ENCODE measurements at places on chromosomes 2 and 18.

DNA sequence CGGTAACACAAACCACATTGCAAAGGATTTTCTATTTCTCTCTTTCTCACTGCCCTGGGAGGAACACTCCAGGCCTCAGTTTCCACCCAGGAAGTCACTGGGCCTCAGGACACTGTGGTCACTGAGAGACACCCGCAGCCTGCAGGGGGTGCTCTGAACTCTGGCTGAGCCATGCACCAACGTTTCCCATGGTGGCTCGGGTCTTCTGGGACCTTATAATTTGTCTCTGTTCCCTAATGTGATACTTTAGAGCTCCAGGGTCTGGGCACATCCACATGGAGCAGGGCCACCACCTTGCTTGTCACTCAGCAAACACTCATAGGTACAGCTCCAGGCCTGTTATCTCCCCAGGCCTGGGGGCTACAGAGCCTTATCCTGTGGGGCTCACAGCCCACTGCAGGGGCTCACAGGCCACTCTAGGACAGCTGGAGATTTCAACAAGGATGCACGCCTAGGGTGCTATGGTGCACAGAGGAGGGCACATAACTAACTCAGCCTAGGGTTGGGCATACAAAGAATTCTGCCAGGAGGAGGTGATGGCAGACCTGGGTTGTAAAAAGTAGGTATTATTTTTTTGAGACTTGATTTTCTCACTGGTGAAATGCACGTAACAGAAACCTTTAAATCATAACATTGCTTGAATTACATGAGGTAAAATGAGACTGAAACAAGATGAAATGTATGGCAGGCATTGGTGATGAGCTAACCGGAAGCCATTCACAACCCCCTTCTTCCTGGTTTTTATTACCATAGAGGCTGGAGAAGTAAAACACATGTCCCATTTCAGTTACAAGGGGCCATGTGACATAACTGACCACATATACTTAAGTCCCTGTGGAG lies 3.0 kb upstream of the HS1BP3 start:
- no peak for DNase-seq

GRCh38 chr2:232417489-232417888 lies 10.8 kb downstream of the ALPG start:
- no peak for DNase-seq

DNA sequence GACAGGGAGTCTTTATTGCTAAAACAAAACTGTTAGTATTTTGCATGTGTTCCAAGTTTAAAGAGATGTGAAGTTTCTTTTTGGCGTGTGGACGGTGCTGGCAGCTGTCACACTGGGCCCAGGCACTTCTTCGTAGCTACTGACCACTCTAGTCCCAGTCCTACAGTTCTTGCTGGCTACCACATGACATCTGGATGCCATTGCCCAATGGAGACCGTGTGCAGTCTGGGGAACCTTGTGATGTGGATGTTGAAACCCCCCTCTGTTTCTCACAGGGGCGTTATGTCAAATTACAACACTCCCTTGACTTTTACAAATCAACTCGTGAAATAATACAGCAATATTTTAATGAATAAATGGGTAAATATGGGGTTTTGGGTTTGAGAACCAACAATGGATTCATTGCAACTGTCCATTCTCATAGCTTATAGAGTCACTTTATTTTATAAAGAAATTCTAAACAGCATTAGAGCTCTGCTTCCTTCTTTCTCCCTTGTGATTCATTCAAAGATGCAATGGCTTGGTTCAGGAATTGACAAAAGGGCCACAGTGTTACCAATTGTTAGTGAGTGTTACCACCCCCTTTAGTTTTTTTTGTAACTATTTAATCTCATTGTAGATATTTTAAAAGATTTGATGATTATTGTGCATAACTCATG lies 1.2 kb downstream of the GPD2 start:
- DNase-seq, result no peak

DNA sequence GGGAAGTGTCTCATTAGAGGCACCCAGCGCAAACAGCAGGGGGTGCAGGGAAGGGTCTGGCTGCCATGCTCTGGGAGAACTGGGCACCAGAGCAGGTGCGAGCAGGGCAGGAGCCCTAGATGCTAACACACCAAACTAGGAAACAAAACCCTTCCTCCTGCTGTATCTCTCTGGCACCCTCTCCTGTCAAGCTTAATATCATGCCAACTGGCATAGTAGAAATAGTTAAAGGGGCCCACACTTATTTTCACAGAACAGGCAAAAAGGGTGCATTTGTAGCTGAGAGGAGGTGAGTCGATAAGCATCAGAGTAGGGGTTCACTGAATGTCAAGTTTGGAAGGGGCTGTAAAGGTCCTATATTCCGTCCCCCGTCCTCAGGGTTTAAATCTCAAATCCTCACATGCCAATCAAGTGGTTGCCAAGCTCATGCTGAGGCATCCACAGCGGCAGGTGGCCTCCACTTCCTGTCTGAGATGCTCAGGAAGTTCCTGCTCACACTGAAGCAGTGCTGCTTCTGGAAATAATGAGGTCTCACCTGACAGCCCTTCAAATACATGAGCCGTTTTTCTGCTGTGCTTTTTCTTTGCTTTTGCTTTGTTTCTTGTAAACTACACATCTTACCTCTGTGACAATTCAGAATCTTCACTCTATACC lies 14.9 kb upstream of the ACKR3 start:
- DNase-seq, result no peak

- DNase-seq, result no peak
Observed at GRCh38 chr2:114580691-114581090, 138.2 kb downstream of the DPP10 start.

DNA sequence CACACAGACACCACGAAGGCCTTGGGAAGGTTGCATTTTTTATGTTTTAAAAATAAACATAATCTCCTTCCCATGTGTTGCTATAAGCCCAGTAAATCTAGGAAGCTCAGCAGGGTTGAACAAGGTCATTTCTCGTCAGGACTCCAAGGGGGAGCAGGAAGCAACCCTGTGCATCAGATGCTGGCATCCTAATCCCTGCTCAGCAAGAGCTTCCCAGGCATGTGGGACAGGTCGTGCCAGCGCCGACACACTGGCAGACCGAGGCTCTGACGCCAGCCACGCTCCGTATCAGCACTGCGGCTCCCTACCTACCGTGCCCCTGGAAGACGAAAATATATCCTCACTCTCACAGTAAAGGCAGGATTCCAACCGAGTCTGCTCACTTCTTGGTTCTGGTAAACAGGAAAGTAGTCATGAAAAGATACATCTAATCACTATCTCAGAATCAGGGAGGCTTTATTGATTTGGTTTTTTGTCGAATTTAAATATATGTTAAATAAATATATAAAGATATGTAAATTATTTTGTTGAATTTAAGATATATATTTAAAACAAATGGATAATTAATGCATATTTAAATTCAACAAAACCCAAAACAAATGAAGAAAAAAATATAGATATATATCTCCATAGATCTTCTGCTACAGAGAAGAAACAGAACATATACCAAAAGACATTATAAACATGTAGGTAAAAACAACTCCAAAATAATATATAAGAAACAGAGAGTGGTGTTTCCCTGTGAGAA lies 61.4 kb downstream of the TXNL1 start:
- DNase-seq, result no peak

DNA sequence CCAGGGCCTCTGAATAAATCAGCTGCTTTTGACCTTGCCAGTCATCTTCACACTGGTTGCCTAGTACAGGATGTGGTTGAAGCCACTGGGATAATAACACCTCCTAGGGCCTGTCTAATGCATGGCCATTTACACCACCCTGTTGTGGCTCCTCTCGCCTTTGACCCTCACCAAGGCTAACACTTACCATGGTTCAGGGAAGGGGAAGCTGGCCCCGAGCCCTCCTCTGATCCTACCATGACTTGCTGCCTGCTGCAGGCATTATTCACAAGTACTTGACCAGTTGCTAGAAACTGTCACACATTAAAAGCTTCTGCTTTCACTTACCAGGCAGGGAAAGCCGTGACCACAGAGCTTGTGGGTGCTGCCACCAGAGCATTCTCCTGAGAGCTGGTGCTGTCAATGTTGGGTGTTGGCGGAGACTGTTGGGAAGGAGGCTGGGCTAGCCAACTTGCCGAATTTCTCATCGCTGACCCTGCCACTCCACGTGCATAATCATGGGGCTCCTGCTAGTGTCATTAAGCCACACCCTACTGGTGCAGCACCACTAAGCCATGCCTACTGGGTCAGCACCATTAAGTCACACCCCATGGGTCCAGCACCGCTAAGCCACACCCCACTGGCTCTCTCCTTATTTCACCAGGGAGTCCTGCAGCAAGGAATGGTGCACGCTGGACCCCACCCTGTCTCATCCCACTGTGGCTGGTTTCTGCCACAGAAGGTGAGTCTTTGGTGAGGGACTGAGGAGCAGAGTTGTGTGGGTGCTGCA lies 47.0 kb upstream of the TTC39C start:
- DNase-seq, result peak; percentile 52

DNA sequence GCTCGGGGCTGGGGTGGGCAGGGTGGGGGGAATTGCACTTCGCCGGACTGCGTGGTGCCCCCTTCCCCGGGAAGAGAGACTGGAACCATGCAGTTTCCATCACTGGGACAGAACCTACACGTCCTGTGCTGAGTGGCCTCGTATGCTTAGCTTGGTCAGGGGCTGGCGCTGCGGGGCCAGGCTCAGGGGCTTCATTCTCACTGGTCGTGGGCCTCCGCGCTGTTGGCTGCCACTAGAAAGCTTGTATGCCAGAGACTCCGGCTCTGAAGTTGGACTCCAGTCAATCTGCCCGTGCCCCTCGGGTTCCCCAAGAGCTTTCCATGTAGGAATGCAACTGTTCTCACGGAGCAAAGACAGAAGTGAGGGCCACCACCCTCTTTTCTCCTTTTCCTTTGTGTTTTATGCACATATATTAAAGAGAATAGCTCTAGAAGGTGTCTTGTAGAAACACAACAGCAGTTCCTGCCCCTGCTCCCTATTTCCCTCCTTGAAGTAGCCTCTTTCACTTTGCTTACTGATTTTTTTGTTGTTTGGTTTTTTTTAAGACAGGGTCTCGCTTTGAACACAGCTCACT lies 64.0 kb upstream of the YWHAQ start:
- DNase-seq, result no peak

DNA sequence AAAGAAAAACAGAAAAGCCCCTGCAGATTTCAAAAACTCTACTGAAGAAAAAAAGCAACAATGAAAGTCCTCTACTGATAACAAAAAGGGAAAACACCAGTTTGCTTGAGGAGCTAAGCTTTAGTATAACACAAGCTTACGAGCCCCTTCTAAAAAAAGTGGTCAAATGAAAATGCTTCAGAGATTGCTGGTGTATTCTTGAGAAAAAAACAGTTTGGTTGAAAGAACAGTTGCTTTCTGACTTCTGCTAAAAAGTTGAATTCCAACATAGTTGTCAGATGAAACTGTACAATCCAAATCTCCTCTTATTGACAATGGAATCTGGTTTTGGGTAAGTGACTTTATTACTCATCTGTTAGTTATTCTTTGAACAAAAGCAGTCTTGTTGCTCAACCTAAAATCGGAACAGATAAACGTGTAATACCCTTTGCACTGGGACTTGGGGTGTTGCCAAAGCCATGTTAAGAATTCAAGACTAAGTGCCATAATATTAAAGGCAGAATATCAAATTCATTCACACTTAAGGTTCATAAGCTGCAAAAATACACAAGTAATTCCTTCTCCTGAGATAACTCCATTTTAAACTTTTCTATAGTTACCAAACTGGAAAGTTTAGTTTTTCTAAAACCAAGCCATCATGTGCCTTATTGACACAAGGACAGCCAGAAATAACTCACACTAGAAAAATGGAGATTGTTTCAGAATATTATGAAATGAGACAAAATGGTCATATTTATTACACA lies 45.3 kb upstream of the SPAG16 start:
- DNase-seq, result no peak

DNA sequence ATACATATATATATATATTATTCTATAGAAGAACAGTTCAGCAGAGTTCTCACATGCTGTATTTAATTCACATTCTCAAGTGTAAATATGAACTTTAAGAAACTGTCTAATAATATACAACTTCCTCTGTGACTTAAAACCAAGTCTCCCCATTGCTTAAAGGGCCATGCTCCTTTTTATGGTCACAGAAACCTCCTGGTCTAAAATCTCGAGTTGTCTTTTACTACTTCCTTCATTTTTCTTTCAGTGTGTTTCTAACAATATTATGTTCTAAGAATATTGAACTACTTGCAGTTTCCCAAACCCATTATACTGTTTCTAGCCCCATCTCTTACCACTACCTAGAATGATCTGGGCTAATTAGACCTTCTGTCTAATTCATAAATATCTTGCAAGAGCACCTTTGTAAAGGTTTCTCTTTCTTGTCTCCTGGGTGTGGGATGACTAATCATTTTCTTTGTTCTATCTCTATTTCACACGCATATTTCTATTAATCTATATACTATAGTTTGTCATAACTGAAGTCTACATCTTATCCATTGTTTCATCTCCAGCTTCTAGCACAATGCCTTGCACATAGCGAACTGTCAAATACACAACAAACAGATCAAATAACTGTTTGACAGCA lies 48.8 kb downstream of the ERBB4 start:
- no peak for DNase-seq

DNA sequence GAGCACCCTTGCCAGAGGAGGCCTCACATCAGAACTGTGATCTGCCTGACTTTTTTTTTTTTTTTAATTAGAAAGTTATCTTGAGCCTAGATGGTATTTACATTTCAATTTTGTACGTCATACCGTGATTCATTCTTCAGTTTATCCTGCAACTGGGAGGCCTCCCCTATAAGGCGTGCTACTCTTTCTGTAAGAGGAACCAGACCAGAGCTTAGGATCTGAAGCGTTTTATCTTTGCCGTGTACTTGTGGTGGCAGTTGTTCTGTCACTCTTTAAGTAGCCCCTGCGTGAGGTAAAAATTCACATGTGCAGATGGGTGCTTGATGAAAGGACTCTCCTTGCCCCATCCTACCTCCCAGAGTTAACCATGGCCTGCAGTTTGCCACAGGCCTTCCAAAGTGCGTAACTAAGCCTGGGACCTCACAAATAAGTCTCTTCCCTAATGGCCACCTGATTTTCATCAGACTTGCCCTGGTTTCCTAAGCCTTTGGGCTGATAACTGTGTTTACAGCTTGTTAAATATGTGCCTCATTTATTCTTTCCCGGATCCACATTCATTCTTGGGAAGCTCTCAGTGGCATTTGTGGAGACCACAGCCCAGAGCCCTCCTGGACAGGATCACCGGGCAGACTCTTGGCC lies 96.0 kb downstream of the MTCL1 start:
- no peak for DNase-seq

DNA sequence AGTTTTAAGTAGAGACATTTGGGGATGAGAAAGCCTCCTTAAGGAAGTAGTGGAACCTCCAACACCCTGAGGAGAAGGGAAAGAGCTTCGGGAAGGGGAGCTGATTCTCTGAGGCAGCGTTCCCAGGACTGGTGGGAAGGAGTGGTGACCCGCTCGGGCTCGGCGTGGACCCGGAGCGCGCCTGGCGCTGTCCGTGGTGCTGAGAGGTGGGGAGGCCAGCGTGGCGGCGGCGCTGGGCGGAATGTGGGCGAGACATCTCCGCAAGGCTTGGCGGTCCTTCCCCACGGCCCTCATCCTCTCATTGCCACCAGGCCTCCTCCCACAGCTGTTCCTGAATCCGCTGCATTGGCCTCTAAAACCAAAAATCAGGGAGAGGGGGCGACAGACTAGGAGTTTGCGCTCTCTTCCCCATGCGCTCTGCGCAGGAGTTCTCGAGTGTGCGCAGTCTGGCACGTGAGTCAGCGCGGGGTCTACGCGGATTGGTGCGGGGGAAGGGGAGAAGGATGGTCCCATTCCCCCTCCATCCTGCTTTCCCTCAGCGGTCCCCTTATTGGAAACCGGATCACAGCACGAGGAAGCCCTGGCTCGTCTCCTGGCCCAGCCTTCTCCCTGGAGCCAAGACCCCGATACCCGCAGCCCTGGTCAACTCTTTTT lies 857 bp downstream of the RESP18 start:
- no peak for DNase-seq

GRCh38 chr2:29295845-29296244 lies 180.6 kb downstream of the CLIP4 start:
- no peak for DNase-seq

- DNase-seq, result no peak
Observed at GRCh38 chr18:55097456-55098170, 138.4 kb upstream of the CCDC68 start.
